Psoas muscle (tissue), 8 donors: ENCODE measurements at places on chromosomes 1 and 21. TPM values are rescaled to one million over a fixed set of nuclear protein-coding genes. Genes with fewer than 3 reads are reported as not detected.

AK5 gene
- 0.44 TPM for total RNA-seq

TRIM67 gene
- total RNA-seq = not detected

WNT2B gene
- 0.86 TPM for total RNA-seq

DDR2 gene
- total RNA-seq = 6.7 TPM

CD2 gene
- 0.62 TPM for total RNA-seq

CFAP141 gene
- total RNA-seq = not detected

C4BPA gene
- total RNA-seq = not detected

KISS1 gene
- total RNA-seq = not detected

UBE4B gene
- 90.9 TPM for total RNA-seq

SGIP1 gene
- 1.0 TPM for total RNA-seq

NPL gene
- 2.9 TPM for total RNA-seq
